ENCODE measurements at places on chromosomes 3 and 15.

GRCh38 chr3:88918841-88919240 is 188.6 kb upstream of the EPHA3 start:
- DNase-seq: no peak

DNA sequence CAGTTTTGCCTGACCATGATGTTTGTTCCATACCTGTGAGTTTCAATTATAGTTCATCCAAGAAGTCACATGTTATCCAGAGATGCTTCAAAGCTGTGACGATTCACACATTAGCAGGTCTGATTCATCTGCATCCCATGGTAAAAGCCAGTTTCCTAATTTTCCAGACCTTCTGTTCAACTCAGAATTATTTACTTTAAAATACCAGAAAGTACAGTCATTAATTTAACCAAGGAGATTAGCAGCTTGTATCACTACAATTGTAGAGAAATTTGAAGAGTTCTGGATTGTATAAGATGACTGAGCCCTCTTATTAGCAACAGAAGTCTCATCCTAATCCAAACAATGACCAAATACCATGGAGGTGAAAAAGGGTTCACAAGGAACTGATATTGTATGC is 76.1 kb upstream of the THBS1 start:
- DNase-seq: no peak

- DNase-seq: no peak
These were observed 251.5 kb upstream of the CBLB start for GRCh38 chr3:106120356-106120755.

- peak; percentile 56 for DNase-seq
These were observed 22.3 kb upstream of the SMCO1 start for GRCh38 chr3:196537319-196537984.

DNA sequence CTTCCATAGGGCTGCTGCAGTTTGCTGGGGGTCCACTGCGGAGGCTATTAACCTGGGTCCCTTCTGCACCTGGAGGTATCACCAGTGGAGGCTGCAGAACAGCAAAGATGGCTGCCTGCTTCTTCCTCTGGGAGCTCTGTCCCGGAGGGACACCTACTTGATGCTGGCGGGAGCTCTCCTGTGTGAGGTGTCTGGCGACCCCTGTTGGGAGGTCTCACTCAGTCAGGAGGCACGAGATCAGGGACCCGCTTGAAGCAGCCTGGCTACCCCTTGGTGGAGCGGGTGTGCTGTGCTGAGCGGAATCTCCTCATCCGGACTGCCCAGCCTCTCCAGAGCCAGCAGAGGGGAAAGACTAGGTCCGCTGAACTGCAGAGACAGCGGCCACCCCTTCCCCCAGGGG is 56.0 kb upstream of the CTXND1 start:
- no peak for DNase-seq

DNA sequence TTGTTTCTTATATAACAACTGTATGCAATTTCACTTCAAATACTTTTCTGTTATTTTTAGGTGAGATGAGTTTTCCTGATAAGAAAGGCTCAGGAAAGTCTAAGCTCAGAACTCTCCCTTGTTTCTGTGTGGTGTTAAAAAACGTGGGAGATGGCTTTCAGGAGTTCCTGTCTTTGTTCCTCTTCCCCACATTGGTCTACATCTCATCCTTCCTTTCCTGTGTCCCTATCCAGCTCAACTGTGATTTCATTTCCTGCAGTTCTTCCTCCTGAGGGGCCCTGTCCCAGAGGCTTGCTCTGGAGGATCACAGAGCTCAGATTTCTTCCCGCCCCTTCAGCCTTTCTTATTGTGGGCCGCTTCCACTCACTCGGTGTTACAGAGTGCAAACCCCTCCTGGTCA is 11.2 kb downstream of the SEC13 start:
- no peak for DNase-seq

Data from SK-N-SH (cell line).